Stimulated activated CD8-positive, alpha-beta memory T cell treated with anti-CD3 and anti-CD28 coated beads, Interleukin-15, amount 100 ng/mL, for 24 hours (primary cell): ENCODE measurements at places on chromosomes 12 and 14.

- DNase-seq = no peak
Observed at GRCh38 chr12:39327510-39327909, 115.4 kb downstream of the KIF21A start.

DNA sequence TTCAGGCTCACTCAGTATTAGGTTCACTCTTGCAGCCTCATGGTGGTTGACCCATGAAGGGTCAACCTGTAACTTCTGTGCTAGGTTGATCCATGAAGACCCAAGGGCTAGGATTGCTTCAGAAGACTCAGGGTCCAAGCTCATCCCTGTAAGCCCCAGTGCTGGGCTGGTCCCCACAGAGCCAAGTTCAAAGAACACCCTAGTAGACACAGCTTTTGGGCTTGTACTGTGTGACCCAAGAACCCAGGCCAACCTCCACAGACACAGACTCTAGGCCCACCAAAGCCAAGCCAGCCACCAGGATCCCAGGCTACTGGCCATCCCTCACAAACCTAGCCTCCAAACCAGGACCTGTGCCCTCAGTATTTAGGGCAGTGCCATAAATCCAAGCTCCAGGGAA lies 1020.6 kb downstream of the SLC16A7 start:
- DNase-seq = no peak

DNA sequence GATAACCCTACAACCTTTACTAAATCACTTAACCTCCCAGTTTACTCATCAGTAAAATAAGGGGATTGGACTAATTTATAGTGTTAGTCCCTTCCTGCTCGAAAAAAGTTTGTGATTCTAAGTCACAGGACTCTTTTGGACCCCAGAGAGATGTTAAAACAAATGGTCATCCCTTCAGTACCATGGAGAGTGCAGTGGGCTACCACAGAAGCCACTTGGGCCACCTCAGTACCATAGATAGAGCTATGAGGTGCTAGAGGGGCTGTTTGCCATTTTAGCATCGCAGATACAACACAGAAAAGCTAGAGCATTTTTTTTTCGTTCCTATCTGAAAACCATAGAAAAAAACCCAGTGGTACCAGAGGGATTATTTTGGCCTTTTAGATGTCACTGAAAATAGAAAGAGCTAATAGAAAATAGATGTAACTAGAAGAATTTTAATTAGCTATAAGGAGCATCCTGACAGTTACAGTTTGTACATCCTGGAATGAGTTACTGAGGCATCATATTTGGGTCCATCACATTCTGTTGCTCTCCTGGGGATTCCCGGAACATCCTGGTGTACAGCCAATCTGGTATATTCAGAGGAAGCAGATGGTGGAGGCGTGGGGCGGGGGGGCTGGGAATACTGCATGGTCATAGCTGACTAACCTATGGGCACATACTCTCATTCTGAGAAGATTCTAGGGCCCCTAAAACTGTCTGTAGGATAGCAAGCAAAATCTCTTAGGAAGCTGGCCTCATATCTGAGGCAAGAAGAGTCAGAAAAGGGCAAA lies 2.8 kb downstream of the ZNF219 start:
- DNase-seq = no peak

DNA sequence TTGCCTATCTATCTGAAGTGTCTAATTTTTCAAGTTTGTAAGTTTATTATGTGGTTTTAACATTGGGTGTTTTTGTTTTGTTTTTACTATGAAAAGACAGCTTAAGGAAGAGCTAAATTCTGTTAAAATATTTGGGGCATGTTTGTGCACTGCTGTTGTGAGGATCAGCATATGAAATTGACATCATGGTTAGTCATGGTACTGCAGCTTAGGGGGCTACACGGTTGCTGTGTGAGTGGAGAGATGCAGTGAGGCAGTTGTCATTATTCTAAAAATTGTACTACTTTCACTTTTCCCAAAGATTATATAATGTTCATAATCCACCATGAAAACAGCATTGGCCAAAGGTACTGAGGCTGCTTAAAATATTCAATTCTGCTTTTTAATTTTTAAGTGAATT lies 49.0 kb downstream of the ZC3H14 start:
- no peak for DNase-seq

GRCh38 chr12:124152731-124153130 lies 142.2 kb upstream of the RFLNA start:
- DNase-seq = no peak

GRCh38 chr14:70999117-70999516 lies 91.9 kb downstream of the PCNX1 start:
- no peak for DNase-seq

DNA sequence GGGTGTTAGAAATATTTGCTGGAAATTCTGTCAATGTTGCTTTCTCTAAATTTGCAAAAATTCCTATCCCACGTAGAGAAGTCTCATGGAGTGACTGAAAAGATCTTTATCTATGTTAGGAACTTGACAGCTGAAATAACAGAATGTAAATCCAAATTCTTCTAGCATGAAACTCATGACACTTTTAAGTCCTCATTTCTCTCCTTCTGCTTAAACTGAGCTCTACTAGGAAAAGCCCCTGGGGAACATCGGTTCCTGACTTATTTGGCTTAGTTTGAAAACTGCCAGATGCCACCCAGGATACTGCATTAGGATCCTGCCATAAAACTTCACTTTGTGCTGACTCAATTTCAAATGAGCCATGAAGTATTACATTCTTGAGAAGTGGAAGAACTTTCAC lies 426.0 kb downstream of the GALC start:
- no peak for DNase-seq

GRCh38 chr14:36091096-36091495 lies 85.4 kb downstream of the PTCSC3 start:
- DNase-seq = no peak

DNA sequence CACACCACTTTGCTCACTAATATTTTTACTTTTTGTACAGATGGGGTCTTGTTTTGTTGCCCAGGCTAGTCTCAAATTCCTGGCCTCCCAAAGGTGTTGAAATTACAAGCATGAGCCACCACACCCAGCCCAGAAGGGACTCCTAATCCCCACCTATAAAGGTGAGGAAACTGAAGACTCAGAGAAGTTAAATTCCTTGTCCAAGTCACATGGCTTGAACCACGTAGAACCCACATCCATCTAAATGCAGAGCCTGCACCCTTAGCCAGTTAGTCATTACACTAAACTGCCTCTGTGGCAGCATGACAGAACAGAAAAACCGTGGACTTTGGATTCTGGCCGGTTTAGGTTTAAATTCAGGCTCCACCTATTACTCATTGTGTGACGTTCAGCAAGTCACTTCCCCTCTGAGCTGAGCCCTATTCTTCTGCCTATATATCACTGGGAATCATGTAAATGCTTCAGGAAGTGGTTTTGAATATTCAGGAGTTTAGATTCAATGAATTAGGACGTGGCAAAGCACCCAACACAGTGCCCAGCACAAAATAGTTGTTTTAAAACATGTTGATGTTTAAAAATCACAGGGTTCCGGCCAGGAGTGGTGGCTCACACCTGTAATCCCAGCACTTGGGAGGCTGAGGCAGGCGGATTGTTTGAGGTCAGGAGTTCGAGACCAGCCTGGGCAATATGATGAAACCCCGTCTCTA lies 3.0 kb upstream of the CORO1C start:
- no peak for DNase-seq

GRCh38 chr12:133234971-133235370 lies 706 bp downstream of the ANHX start:
- DNase-seq = no peak

GRCh38 chr14:85002846-85003245 lies 527.1 kb upstream of the FLRT2 start:
- DNase-seq = no peak

GRCh38 chr14:80862541-80862940 lies 79.0 kb downstream of the CEP128 start:
- DNase-seq = no peak

GRCh38 chr12:104687823-104688573 lies 231.2 kb downstream of the CHST11 start:
- DNase-seq = no peak
